ENCODE measurements at places on chromosomes 12 and 14. TPM values are rescaled to one million over a fixed set of nuclear protein-coding genes. Genes with fewer than 3 reads are reported as not detected.

Gene MYH6
- total RNA-seq, result not detected

Gene STAB2
- total RNA-seq, result not detected

Gene SERPINA1
- total RNA-seq, result not detected

Gene SPIC
- total RNA-seq, result not detected

Gene SENP1
- total RNA-seq, result 11.8 TPM

Gene TMTC2
- total RNA-seq, result 2.1 TPM

Gene CFAP251
- total RNA-seq, result 0.09 TPM

Gene PGF
- total RNA-seq, result 10.8 TPM

Gene DNAH10
- 0.35 TPM for total RNA-seq

Gene RND1
- total RNA-seq, result 0.17 TPM

Gene TEDC1
- total RNA-seq, result 3.6 TPM

Gene SIX1
- 8.2 TPM for total RNA-seq

Gene CLEC6A
- not detected for total RNA-seq

Gene FOXN4
- total RNA-seq, result not detected

Gene RERGL
- total RNA-seq, result not detected

Gene GNG2
- 9.1 TPM for total RNA-seq
